ENCODE measurements at places on chromosomes 7 and 10. TPM values are rescaled to one million over a fixed set of nuclear protein-coding genes. Genes with fewer than 3 reads are reported as not detected.

The UNCX gene
- not detected for polyA plus RNA-seq

The PPP1R9A gene
- 30.8 TPM for polyA plus RNA-seq

The C10orf62 gene
- not detected for polyA plus RNA-seq

The UBN2 gene
- polyA plus RNA-seq: 7.0 TPM

The GNG11 gene
- polyA plus RNA-seq: 4.7 TPM

The TMEM196 gene
- not detected for polyA plus RNA-seq

All from Purkinje cell (primary cell).